ENCODE measurements at places on chromosomes 2 and 18. TPM values are rescaled to one million over a fixed set of nuclear protein-coding genes. Genes with fewer than 3 reads are reported as not detected.

The NAGK gene
- total RNA-seq = 70.6 TPM

The DES gene
- 2.4 TPM for total RNA-seq

The UGT1A7 gene
- not detected for total RNA-seq

The SDC1 gene
- total RNA-seq = 8.0 TPM

The COLEC11 gene
- total RNA-seq = not detected

The DCDC2C gene
- total RNA-seq = not detected

The FEV gene
- not detected for total RNA-seq

The CPSF3 gene
- 43.8 TPM for total RNA-seq

The GKN2 gene
- not detected for total RNA-seq

The GAD1 gene
- 0.09 TPM for total RNA-seq

The POTEC gene
- total RNA-seq = not detected

The ANKRD23 gene
- 0.95 TPM for total RNA-seq

The FAHD2B gene
- 4.1 TPM for total RNA-seq

The SPEG gene
- total RNA-seq = 7.8 TPM

The CCDC74B gene
- total RNA-seq = 10.6 TPM

All from bronchial smooth muscle cell (primary cell).